ENCODE measurements at places on chromosomes 7 and 10.

DNA sequence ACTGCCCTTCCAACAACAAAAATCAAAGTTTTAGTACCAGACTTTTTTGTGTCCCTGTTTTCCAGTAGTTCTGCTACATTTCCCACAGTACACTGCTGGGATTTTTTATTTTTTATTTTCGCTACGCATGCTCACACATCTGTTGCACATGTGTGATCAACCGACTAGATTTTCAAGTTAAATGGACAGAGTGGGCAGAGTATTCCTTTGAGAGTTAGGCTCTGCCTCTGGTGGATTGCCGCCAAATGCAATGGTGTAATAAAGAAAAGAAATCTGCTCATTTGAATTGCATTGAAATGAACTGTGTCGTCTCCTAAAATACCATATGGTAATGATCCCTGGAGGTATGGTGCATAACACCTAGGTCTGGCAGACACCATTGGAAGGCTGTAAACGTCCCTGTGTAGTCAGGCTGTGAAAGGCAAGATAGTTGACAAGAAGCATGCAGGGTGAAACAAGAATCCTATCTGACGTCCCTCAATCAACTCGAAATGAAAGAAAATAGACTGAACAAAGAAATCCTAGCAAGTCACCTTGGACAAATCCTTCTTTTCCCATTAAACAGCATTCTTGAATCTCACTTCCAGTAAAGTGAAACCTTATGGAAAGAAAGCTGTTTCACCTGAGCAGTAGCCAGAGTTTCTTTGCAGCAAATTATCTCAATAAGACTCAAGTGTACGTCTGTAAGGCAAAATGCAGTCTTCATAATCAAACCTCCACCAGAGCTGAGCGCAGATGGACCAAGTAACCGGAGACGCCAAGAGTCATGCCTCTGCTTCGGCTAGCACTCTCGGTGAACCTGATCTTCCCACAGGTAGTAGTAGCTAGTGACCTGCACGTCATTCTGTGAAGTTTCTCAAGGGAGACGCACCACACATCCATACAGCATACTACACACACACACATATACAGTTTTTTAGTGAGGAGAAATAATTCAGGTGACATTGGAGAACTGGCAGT is 357.3 kb downstream of the CRPPA start:
- no peak for DNase-seq

DNA sequence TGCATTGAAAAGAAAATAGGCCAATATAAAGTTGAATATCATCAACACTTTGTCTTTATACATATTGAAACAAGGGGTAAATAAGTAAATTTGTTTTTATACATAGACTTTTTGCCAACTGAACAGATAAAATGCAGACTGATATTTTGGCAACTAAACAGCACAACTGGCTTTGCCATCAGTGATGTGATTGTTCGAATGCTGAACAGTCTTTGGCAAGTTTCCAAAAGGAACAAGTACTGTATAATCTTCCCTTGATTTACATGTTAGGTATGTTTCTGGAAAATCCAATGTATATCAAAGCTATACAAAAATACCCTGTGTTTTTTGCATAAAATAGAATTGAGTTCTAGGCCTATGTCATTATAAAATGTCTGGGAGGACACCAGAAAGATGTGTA is 18.2 kb upstream of the ANKRD1 start:
- no peak for DNase-seq

GRCh38 chr7:39535720-39536119 is 30.5 kb upstream of the YAE1 start:
- no peak for DNase-seq

DNA sequence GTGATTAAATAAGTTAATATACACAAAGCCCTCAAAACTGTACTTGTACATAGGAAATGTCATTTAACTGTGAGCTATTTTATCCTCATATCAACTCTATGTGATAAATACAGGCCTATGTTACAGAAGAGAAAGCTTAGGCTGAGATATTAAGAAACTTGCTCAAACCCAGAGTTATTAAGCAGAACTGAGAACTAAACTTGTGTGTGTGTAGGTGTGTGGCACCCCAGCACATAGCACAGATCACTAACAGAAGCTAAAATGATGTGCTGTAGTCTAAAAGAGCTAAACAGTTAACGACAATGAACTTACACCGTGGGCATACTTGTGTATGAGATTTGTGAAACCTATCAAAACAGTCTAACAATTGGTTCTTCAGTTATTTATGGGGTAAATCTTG is 34.5 kb downstream of the MTPN start:
- no peak for DNase-seq
